Activated T-helper 17 cell treated with anti-CD3 and anti-CD28 coated beads, Interleukin-2, amount 50 U/mL, for 72 hours (primary cell): ENCODE measurements at places on chromosomes 6 and 20. TPM values are rescaled to one million over a fixed set of nuclear protein-coding genes. Genes with fewer than 3 reads are reported as not detected.
A peak's percentile ranks its signal among the peaks of the same experiment; 100 is the strongest.

- ATAC-seq: no peak
Measured at GRCh38 chr6:81534934-81535465, 217.5 kb downstream of the TENT5A start.

Gene KHDC1
- 5.1 TPM for total RNA-seq

DNA sequence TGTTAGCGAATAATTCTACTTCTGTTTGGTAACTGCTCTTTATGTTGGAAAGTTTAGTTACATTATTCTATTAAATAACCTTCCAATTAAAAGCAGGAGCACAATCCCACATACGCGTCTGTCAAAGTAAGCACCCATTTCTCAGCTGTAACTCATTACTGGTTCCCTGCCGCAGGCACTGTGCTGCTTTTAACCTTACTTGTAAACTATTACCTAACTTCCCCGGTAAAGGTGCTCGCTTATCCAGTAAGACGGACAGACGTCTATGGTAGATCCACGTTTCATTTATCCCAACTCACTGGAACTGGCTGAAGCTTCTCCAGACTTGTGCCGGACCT is 529 bp upstream of the ENPP4 start:
- ATAC-seq: peak; percentile 26

DNA sequence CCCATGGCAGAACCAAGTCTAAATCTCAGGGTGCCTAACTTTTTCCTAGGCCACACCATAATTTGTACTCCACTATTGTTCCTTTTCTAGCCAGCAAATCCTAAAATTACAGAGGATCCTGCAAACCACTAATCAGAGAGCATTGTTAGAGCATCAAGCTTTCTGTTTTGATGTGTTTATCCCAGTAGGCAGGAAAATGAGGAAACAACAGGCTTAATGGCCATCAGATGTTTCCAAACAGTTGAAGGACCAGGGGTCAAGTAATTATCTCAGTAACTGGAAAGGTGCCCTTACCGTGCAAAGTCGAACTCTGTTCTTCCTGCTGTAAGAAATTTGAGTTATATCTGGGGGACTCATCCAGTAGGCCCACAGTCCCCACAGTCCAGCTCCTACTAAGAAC is 58.7 kb downstream of the RALY start:
- ATAC-seq: no peak

GRCh38 chr6:42394881-42395620 is 56.7 kb downstream of the TRERF1 start:
- ATAC-seq: no peak

GRCh38 chr6:90569223-90569622 is 17.6 kb downstream of the MAP3K7 start:
- no peak for ATAC-seq

DNA sequence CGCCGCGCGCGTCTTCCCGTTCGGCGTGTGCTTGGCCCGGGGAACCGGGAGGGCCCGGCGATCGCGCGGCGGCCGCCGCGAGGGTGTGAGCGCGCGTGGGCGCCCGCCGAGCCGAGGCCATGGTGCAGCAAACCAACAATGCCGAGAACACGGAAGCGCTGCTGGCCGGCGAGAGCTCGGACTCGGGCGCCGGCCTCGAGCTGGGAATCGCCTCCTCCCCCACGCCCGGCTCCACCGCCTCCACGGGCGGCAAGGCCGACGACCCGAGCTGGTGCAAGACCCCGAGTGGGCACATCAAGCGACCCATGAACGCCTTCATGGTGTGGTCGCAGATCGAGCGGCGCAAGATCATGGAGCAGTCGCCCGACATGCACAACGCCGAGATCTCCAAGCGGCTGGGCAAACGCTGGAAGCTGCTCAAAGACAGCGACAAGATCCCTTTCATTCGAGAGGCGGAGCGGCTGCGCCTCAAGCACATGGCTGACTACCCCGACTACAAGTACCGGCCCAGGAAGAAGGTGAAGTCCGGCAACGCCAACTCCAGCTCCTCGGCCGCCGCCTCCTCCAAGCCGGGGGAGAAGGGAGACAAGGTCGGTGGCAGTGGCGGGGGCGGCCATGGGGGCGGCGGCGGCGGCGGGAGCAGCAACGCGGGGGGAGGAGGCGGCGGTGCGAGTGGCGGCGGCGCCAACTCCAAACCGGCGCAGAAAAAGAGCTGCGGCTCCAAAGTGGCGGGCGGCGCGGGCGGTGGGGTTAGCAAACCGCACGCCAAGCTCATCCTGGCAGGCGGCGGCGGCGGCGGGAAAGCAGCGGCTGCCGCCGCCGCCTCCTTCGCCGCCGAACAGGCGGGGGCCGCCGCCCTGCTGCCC is 1.1 kb downstream of the SOX4 start:
- peak; percentile 43 for ATAC-seq

DNA sequence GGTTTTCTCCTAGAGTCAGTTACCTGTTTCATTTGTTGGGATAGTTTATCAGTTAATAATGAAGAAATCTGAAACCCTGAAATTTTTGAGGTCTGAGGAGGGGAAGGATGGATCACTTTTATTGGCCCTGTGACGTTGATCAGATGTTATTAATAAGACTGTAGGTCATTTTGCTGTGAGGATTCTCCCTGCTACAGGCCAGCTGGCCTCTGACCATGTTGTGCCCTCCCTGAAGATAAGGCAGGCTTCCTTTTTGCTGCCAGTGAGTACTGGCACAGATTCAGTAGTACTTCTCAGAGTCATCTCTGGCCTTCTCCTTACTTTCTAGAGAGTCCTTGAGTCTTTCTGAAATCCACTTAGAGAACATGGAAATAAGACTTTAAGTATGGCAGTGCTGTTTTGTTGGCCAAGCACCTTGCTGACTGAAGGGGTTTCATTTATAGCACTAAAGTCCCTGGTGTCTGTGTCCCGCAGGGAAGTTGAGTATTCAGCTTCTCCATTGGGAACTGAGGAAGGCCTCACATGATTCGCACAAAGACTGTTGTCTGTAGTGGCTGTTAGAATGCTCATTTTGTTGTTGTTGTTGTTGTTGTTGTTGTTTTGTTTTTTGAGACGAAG is 202.6 kb downstream of the DTNBP1 start:
- ATAC-seq: no peak

DNA sequence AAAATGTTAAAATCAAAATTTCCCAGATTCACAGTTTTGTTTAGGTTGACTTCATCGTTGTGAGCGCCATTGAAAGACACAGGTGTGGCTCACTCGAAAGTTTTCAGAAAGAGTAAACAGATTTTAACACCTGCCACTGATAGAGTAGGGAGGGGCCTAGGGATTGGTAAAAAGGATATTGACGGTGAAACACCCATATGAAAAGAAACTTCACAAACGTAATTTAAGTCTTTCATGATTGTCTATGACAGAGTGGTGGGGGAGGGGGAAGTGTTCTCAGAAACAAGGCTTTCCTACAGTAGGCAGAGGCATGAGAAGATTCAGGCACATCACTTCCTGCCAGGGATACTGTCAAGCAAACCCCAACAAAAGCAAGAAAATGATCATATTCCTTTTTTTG is 101.4 kb downstream of the PERP start:
- peak; percentile 59 for ATAC-seq

GRCh38 chr20:11676630-11677287 is 240.9 kb upstream of the BTBD3 start:
- ATAC-seq: no peak

DNA sequence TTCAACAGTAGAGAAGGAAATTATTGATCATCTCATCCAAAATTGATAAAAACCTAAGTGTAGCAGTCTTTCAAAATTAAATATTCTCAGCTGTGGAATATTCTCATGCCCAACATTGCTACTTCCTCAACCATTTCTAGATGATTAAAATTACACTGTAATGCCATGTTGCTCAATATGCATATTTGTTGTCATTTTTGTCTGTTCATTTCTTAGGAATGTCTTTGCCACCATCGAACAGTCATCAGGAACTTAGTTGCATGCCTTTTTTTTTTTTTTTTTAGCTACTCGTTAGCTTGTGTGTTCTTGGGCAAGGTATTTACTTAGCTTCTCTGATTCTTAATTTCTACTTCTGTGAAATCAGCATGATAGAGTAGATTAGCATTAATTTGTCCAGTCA is 188.6 kb downstream of the DTNBP1 start:
- ATAC-seq: no peak

Gene BFSP1
- 0.58 TPM for total RNA-seq
